ENCODE measurements at places on chromosomes 6 and 20.

DNA sequence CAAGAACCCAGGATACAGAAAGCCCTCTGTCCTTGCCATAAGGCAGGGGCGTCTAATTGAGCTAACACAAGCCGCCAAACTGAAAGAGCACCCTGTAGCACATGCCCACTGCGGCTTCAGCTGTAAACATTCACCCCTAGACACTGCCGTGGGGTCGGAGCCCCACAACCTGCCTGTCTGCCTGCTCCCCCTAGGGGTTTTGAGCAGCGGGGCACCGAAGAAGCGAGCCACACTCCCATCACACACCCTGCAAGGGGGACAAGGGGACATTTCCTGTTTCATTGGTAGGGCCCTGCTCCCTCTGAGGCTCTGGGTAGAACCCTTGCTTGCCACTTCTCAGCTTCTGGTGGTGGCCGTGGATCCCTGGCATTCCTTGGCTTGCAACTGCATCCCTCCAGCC lies 45.2 kb upstream of the BCLAF1 start:
- DNase-seq = no peak

- DNase-seq = no peak
Measured at GRCh38 chr20:7930343-7930742, 9.9 kb downstream of the HAO1 start.

- no peak for DNase-seq
Measured at GRCh38 chr6:70980727-70981126, 23.9 kb upstream of the B3GAT2 start.

DNA sequence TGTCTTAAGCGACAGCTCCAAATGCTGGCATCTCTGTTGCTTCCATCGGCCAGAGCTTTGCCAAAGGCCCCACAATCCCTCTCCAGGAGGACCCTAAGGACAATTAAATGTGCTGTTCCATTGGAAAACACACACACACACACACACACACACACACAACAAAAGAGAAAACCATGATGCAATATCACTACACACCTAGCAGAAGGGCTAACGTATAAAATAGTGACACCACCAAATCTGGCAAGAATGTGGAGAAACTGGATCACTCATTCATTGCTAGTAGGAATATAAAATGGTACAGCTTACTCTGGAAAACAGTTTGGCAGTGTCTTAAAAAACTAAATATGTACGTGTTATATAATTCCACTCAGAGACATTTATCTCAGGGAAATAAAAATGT lies 13.0 kb upstream of the TMEM14A start:
- no peak for DNase-seq

- DNase-seq = no peak
Measured at GRCh38 chr6:31401403-31401802, 2.0 kb upstream of the MICA start.

- no peak for DNase-seq
Measured at GRCh38 chr20:39309458-39309857, 347.3 kb downstream of the DHX35 start.

DNA sequence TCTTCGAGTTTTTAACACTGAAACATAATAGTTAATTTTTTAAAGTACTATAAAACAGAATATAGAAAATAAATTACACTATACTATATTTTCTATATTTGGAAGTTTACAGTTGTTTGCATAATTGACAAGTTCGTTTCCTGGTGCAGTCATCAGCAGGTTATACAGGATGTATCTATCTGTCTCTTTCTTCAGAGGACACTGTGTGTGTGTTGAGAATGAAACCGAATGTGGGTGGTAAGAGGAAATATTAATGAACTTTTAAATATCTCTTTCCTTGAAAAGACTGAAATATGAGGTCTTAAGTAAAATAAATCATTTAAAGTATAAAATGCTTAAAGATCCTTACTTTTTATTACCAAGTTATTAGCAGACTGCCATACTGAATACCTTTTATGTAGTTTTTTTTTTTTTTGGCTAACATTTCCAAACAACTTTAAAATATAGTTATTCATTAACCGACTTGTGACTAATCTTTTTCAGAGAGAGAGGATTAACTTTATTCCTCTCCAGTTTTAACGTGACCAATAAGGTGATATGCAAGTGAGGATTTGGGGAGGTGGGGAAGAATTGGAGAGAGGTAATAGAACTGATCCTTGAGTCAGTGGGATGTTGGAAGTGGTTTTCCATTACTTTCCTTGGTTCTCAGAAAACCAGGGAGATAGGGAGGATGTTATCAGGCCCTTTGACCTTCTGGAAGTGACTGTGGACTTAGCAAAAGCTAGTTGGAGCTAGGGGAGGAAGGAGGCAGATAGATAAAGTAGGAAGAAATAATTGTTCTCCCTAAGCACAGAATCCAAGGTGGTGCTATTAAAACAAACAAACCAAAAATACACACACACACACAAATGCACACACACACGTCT lies 380.0 kb upstream of the FLRT3 start:
- DNase-seq = no peak

DNA sequence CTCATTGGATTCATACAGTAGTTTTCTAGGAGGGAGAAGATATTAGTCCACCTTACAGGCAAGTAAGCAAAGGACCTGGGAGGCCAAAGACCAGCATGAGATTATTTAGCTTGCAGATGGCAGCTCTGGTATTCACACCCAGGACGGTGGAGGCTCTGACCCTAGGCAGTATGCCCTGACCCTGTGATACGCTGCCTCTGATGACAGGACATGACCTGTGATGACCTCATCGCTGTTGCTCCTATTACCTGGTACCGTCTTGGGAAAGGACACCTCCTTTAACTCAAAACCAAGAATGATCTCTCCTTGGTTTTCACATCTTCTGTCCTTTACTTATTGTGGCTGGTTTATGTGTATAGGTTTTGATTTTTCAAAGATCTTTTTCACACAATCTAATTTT lies 298.6 kb downstream of the CLIC5 start:
- DNase-seq = no peak

- DNase-seq = no peak
Measured at GRCh38 chr6:107968081-107968480, 10.1 kb upstream of the SEC63 start.

- DNase-seq = no peak
Measured at GRCh38 chr6:144248476-144249301, 36.4 kb upstream of the UTRN start.

GRCh38 chr6:40444811-40445210 lies 142.4 kb downstream of the LRFN2 start:
- no peak for DNase-seq

- DNase-seq = no peak
Measured at GRCh38 chr20:10721137-10721896, 47.5 kb upstream of the JAG1 start.

DNA sequence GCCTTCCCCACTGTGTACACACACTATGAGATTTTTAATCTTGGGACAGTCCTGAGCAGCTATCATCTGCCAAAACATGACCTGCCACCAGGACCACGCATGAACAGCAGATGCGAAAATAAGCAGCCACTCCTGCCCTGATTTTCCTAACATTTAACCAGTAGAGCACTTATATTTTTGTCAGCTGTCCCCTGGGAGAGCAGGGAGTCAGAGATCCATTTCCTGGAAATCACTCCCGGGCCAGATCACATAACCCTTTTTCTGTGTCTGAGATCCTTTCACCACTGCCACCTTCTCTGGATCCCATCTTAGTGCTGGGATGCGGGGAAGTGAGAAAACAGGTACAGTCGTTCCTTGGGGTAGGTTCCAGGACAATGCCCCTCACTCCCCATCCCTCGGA lies 5.7 kb downstream of the SDCBP2 start:
- DNase-seq = no peak

DNA sequence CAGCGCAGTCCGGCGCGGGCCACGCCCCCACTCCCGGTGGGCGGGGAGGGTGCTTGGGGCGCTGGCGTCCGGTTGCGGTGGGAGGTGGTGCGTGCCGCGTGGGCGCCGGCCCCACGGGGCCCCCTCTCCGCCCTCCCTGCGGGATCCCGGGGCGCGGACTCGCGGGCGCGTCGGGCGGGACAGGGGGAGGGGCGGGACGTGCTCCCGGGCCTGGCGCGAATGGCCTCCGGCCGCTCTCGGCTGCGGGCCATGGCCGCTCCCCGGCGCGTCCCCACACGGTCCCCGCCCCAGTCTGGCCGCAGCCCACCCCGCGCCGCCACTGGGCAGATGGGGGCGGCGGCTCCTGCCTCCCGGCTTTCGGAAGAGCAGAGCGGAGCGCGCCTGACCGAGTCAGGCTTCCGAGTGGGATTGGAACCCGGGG lies 771 bp upstream of the PPP1R3G start:
- DNase-seq = no peak

- DNase-seq = no peak
Measured at GRCh38 chr6:149118737-149119653, 198.5 kb upstream of the TAB2 start.

GRCh38 chr6:31898383-31899011 lies 999 bp upstream of the EHMT2 start:
- no peak for DNase-seq

DNA sequence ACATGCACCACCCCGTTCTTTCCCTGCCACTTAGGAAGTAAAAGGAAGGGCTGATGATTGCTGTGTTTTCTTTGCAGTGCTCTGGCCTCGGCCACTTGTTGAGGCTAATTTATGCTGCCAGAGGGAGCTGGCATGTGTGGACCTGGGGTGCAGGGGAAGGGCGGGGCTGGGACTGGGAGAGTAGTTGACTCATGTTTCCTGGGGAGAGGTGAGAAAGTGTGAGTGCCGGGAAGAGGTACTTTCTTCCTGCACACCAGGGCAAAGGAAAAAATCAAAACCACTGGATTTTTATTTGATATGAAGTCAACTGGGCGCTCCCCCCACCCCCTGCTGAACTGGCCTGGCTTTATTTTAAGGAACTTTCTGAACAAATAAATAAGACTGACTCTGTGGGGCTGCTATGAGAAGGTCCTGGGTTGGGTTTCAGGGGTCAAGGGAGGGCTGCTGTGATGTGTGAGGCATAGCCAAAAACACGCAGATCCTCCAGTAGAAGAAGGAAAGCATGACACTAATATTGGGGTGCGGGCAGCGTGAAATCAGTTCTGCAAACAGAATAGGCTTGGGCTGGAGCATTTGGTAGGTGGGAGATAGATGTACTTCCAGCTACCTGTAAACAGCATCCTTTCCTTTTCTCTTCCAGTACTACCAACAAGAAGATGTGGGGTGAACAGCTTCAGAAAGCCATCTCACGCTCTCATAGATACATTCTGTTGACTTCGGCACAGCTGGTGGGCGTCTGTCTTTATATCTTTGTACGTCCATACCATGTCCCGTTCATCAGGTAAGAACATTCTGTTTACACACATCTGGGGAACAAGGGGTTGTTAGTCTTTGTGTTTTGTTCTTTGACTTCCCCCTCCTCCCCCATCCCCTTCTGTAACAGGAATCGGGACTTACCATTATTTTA lies 87.5 kb downstream of the SYNJ2 start:
- no peak for DNase-seq

DNA sequence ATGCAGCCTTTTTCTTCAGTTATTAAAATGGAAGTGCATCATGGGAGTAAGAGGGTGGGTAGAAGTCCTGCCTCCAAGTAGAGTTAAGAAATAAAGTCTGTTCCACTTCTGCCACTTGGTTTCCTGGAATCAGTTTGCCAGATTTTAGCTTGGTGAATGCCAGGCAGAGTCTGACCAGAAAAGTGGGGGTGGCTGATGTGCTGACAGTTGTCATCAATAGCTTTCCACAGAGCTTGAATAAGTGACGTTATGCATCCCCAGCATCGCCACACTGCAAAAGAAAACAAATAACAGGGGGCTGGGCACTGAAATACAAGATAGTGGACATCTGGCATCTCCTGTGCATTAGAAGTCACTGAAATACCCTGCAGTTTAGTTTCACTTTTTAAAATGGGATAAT lies 30.8 kb upstream of the CEP162 start:
- DNase-seq = no peak

DNA sequence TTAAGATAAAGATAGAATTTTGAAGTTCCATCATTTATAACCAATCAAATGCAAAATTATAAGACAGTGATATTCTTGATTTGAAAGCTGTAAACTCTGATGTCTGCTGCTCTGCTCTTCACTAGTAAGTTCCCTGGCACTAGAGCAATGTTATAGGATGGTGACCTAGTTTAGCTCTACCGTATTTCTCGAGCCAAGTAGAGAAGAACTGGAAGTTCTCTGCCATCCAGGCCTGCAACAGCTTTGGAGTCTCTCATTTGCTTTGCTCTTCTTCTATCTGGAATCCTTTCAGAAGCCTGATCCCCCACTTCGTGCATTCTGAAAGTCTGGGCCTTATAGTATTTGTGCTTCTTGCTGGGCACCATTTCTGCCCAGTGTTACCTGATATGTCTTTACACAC lies 100.3 kb downstream of the PLCB1 start:
- no peak for DNase-seq

DNA sequence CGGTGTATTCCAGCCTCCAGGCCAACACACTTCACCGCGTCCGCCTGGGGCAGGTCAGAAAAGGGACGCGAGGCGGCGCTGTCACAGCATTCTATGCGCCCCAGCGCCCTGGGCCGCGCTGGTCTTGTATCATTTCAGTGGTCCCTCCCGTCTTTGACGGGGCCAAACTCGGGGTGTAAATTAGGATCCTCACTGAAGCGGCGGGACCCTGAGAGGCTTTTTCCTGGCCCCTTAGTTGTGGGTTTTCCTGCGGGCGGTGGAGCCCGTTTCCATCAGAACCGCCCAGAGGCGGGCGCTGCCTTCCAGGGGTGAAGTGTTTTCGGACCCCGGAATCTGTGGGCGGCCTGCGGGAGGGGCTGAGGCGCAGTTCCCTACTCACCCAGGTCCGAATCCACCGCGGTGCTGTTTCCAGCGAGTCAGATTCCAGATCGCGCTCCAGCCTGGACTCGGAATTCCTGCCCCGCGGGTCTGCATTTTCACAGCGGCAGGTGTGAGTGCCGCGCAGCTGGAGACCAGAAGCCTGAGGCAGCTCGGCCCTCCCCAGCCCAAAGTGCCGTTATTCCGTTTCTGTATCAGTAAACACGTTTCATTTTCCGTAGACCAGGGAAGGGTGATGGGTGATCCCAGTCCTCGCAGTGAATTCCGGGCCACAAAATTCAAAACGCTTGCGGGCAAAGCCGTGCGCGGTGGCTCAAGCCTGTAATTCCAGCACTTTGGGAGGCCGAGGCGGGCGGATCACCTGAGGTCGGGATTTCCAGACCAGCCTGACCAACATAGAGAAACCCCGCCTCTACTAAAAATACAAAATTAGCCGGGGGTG lies 3.9 kb upstream of the MICB start:
- DNase-seq = no peak

DNA sequence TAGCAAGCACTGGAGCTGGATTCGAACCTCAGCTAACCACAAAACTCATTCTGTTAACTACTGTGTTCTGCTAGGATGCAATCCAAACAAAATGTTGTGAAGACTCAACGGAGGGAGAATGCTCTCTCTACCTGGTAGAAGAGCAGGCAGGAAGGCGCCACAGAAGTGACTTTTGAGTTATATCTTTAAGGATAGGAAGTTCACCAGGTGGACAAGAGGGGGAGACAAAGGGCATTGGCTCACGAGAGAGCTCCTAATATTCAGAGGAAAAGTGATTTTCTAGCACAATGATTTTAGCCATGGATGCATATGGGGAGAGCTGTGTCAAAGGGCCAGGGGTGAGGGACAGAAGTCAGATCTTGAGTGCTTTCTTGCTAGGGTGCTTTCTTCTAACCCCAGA lies 108.4 kb upstream of the MAFB start:
- no peak for DNase-seq

DNA sequence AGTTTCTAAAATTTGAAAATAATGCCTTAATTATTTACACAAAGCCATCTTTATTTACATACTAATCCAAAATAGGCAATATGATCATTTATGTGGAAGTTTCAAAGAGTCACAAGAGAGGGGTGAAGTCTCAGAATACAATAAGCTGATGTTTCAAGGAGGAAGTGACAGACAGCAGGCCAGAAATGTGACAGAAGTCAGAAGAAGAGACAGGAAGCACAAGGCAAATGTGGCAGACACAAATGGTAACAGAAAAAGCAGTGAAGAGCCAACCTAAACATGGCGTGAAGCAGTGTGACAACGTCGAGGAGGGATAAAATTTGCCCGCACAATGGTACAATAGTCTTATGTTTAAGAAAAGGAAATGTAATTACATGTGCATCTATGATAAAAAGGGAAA lies 59.8 kb downstream of the SHPRH start:
- no peak for DNase-seq
